Stimulated activated CD8-positive, alpha-beta memory T cell treated with anti-CD3 and anti-CD28 coated beads, Interleukin-12 subunit alpha, Interleukin-12 subunit beta, amount 100 ng/mL, for 1 hour (primary cell): ENCODE measurements at places on chromosomes 16 and 17.

DNA sequence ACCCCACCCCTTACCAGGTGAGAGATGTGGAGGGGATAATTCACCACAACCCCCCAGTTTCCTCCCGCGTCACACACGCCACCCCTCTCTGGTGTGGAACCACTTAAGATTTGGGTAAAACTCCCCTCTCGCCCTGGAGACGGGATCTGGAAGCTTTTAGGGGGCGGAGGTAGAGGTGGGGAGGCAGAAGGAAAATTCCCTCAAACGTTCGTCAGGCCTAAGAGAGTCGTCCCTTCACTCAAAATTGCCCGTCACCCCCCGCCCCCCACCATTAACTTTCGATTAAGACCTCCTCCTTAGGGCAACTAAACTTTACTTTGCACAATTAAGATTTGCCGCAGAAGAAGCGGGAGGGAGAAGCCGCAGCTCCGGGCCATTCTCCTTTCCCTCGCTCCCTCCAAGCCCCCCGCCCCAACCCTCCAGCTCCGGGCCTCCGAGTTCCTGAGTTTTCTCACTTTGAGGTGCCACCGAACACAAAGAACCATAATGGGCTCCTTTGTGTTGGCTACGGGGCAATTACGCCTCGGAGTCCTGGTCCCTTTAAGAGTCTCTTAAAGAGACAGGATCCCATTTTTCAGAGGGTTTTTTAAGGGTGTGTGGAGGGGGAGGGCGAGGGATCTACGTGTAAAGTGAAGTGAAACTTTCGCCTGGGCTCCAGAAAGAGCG lies 985 bp upstream of the FZD2 start:
- no peak for DNase-seq

GRCh38 chr17:76252040-76252954 lies 12.0 kb upstream of the RNF157 start:
- DNase-seq = no peak

GRCh38 chr17:33012522-33013033 lies 20.9 kb downstream of the SPACA3 start:
- DNase-seq = no peak

DNA sequence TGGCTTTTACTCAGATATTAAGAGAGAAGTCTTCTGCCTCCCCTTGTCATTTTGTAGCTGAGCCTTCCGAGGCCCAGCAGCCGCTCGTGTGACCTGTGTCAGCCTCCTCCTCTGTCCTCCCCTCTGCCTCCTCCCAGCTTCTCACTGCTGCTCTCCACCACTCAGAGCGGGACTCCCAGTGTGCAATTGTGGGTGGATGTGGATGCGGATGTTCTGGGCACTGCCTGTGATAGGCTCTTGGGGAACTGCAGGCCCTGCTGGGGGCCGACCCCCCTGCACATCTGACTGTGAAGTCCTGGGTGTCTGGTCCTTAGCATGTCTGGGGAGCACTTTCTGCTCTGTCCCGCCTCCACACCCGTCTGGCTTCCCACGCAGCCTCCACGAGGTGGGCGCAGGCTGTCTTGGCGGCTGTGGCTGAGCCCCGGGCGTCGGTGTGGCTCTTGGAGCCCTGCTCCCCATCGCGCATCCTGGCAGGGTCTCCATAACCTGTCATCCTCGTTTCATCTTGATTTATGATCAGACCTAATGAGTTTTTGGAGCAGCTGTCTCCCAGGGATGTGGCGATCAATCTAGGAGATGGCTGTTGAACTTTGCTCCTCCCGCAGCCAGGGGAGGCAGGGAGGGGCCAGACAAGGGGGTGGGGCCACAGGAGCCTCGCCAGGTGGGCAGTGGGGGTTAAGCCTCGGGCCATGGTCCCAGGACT lies 28.1 kb downstream of the GRIN2C start:
- DNase-seq = no peak

DNA sequence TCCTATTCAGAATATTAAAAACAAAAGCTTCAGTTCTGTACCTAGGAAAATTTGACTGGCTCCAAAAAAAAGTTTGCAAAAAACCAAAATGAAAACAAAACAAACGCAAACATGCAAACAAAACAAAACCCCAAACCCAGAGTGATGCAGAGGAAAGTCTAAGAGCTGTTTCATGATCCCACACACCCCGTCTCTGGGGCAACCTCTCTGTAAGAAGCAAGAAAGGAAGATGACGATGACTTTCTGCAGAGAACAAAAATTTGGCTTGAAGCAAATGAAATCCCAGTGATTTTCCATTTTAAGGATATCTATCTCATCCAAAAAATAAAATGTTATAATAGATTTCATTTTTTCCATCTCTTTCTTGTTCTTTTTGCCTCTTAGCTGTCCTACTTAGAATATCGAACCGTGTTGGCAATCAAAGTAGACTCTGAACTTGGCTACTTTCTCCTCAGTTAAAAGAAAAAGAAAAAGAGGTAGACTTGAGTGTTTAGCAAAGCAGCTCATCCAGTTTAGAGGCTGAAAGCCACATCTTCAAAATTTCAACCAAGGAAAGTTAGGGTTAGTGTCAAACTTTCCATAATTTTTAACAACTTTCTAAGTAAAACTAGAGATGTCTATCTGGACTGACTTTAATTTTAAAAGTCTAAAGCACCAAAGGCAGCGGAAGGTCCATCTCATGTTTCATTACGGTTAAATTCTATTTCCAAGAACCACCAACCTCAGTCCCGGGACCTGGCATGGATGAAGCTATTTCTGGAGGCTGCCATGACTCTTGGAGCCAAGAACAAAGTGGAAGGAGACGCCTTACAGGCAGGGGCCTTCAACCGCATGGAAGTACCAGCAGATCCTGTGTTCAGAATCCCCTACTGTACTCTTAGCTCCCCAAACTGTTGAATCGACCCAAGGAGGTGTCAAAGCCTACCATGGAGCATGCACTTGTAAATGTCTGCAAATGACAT lies 180.8 kb downstream of the XYLT1 start:
- DNase-seq = no peak

- no peak for DNase-seq
These were observed 7.7 kb downstream of the IRX6 start for GRCh38 chr16:55331648-55332185.

DNA sequence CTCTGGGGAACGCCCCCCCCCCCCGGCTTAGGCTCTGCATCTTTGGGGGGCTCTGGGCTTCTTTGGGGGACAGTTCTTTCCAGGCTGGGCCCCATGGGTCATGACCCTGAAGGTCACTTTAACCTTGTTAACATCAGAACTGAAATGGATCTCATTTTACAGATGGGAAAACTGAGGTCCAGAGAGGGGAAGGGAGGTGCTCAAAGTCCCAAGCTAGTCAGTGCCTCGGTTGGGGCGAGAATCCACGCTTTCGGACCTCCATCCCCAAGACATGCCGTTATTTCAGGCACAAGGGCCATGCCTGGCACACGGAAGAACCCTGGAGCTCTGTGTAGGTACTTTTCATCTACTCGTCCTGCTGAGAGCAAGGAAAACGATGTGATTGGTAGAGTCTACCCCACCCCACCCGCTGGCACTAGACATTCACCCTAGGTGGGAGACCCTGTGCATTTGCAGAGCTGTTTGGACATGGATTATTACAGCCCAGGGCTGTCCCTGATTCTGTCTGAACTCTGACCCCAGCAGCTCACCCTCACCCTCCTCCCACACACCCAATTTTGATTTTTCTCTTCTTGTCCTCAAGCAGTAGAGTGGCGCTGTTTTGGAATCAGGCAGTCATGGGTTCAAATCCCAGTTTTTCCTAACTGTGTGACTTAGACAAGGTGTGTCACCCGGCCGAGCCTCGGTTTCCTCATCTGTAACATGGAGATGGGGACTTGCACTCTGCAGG lies 155.1 kb upstream of the CDC42EP4 start:
- no peak for DNase-seq

DNA sequence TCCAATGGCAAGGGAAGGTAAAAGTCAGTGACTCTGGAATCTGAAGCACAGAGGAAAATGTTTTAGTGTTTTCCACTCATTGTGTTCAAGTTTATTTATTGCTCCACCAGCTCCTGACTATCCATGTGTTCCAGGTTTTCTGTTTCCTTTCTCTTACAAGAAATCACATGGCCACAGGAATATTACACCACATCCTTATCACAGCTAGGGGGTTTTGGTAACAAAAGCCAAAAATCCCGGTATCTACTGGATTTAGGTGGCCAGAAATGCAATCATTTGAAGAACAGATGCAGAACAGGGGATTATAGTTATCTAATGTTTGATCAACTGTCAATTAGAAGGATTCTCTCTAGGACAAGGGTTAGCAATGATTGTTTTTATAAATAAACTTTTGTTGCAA lies 47.9 kb downstream of the STH start:
- no peak for DNase-seq

DNA sequence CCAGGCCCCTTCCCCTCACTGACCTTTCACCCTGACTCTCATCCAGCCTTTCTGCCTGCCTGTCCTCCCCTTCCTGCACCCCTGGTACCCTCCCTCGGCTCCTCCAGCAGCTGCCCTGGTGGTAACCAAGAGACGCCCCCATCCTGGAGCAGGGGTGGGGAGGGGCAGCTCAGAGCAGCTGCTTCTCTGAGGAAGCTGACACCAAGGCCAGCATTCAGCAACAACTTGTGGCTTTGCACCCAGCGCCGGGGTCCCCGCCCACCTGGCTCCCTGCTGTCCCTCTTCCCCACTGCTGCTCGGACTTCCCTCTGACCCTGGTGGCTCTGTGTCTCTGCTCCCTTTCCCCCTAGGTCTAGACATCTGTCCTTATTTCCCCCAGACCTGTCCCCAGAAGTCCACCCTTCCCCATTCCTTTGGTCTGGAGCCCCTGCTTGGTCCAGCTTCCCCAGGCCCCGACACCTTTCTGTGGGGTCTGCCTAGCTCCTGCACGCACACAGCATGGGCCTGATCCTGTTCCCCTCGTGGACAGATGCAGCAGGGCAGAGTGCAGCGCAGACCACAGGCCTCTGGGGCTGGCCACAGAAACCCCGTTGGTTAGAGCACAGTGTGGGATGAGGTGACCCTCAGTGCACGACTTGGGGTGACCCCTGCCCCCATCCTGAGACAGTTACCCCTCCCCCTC lies 1.2 kb upstream of the ATP2A1 start:
- no peak for DNase-seq

DNA sequence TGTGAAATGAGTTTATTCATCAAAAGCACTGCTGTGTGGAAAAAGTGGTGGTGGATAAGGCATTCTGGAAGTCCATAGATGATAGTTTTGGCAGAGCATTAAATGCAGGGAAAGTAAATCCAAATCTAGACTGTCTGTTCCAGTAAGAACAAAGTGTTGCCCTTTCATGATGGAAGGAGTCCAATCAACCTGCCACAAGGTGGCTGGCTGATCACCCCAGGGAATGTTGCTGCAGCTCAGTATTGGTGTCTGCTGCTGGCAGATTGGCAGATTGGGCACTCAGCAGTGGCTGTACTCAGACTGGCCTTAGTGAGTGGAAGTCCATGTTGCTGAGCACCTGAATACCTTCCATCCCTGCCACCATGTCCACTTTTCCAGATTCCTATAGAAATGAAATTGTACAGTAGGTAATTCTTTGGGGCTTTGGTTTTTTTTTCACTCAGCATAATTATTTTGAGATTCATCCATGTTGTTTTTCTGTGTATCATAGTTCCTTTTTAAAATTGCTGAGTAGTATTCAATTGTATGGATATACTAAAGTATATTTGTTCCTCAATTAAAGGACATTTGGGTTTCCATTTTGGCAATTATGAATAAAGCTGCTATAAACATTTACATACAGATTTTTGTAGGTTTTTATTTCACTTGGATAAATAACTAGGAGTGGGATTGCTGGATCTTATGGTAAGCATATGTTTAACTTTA lies 14.3 kb downstream of the DYNLL2 start:
- DNase-seq = no peak
